ENCODE measurements at places on chromosomes 13 and 19. TPM values are rescaled to one million over a fixed set of nuclear protein-coding genes. Genes with fewer than 3 reads are reported as not detected.

TNNT1 gene
- 73.4 TPM for total RNA-seq

ZNF20 gene
- total RNA-seq: 6.0 TPM

ZNF547 gene
- 3.5 TPM for total RNA-seq

MOB3A gene
- 26.5 TPM for total RNA-seq

NLRP11 gene
- total RNA-seq: not detected

DLL3 gene
- 2.6 TPM for total RNA-seq

ASF1B gene
- total RNA-seq: 107 TPM

UTP14C gene
- total RNA-seq: 9.6 TPM

POU2F2 gene
- total RNA-seq: not detected

THSD1 gene
- total RNA-seq: 28.2 TPM

ZNF254 gene
- 17.6 TPM for total RNA-seq

GNG7 gene
- not detected for total RNA-seq

TEX101 gene
- not detected for total RNA-seq

HSPBP1 gene
- total RNA-seq: 45.7 TPM

CDX2 gene
- total RNA-seq: not detected

ZFR2 gene
- not detected for total RNA-seq

SMIM44 gene
- total RNA-seq: not detected

DZIP1 gene
- total RNA-seq: 34.9 TPM

GRCh38 chr19:3188627-3189596, 3.2 kb downstream of the NCLN start:
- no peak for DNase-seq

DNA sequence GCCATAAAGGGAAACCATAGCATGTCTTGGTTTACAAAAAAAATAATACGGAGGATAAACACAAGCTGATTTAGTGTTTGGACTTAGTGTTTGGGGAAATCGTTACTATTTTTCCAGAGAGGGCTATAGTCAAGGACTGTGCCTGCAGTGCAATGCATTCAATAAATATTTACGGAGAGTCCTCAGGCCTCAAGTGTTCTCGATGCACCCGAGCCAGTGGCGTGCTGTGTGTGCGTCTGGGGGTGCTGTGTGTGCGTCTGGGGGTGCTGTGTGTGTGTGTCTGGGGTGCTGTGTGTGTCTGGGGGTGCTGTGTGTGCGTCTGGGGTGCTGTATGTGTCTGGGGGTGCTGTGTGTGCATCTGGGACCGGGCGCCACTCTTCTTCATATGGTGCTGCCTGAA, 71.7 kb upstream of the GTF3A start:
- DNase-seq: no peak

- no peak for DNase-seq
These were observed 17.4 kb upstream of the OR7D2 start for GRCh38 chr19:9161427-9161826.

GRCh38 chr19:1616396-1616795, 11.1 kb upstream of the UQCR11 start:
- no peak for DNase-seq

DNA sequence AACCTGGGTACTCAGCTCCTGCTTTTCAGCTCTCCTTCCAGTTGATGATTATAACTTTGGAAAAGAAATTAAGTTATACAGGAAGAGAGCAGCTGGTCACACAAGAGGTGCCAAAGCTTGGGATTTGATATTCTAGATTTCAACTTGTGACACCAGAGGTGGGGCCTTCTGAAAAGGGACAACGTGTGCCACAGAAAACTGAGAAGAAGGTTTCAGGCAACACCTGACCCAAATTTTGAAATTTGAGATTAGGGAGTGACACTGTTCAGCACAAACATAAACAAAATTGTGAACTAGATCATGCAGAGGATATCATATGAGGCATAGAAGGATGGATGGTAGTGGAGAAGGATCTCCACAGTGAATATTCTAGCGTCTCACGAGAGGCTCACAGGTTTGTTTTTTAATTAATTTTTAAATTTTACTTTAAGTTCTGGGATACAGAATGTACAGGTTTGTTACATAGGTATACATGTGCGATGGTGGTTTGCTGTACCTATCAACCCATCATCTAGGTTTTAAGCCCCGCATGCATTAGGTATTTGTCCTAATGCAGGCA, 379.7 kb downstream of the ENOX1 start:
- no peak for DNase-seq

DNA sequence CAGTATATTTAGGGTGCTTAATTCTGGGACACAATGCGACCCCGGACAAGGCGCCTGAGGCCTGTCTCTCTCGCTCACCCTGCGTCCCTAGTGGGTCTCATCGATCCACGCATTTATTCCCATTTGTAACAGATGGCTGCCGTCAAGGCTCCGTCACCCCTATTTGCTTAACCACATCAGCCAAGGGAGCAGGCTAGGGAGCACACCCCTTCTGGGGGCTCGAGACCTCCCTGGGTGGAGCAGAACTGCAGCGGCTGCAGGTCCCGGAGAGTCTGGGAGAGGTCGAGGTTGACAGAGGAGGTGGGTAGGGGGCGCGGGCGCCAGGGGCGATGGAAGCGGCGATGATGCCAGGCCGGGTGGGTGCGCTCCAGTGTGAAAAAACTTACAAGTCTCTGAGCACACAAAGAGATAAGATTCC, 507 bp downstream of the ALG5 start:
- no peak for DNase-seq

DNA sequence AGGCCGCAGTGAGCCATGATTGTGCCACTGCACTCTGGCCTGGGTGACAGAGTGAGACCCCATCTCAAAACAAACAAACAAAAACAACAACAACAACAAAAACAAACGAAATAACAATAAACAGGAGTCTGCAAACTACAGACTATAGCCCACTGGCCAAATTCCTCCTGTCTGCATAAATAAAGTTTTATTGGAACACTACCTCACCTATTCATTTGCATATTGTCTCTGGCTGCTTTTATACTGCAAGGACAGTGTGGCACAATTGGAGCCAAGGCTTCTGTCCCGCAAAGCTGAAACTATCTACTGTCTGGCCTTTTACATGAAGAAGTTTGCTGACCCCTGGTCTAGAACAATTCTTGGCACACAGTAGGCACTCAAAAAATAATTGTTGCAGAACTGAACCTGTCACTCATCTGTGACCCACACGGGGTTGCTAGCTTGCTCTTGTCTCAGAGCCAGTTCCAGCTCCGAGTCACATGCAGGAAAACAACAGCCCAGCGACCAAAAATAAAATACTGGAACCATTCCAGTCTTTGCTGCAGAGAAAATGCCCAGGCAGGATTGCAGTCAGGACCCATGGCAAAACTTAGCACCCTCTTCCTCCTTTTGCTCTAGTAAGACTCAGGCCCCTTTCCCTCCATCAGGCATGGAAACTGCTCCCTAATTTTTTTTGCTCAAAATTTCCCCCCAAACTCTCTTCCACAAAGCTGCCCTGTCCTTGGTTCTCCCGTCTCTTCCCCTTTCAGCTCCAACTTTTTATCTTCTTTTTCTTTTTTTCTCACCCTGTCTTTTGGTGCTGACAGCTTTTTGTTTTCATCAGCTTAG, 4.8 kb upstream of the MYH14 start:
- no peak for DNase-seq

- peak; percentile 43 for DNase-seq
These were observed 16.7 kb downstream of the MYBPC2 start for GRCh38 chr19:50449236-50449899.

DNA sequence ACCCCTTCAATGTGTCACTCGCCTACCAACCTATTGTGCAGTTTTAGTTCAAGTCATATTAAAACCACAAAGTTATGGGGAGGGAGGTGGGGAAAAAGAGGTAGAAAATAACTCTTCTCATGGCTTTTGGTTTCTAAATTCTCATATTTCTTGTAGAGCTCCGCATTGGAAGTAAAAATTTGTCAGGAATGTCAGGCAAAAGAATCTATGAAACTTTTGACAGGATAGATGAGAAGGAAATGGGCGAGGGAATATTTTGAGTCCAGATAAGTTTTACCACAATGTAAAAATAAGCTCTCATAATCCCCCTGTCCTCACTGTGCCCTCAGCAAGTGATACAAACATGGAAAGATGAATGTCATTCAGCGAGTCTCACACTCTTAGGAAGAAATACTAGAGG, 270.4 kb downstream of the DLEU7 start:
- DNase-seq: no peak

DNA sequence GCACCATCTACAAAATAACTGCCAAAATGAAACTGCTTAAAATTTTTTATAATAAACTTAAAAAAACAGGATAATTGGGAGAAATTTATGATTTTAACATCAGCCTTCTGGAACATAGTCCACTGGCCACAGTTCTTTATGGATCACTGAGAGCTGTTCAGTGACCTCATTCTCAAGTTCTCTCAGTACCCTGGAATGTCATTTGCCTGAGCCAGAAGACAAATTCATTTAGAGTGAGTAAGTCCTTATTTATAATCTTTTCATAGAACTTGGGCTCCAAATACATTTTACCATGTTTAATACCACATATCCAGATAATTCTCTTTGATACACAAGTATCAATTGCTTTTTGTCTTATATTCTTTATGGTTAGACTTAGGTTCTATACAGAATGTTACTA, 87.6 kb downstream of the CAB39L start:
- peak; percentile 88 for DNase-seq

- DNase-seq: peak; percentile 89
These were observed 511.8 kb upstream of the NBEA start for GRCh38 chr13:34430294-34430693.

GRCh38 chr13:71493189-71493588, 373.8 kb downstream of the DACH1 start:
- DNase-seq: no peak

DNA sequence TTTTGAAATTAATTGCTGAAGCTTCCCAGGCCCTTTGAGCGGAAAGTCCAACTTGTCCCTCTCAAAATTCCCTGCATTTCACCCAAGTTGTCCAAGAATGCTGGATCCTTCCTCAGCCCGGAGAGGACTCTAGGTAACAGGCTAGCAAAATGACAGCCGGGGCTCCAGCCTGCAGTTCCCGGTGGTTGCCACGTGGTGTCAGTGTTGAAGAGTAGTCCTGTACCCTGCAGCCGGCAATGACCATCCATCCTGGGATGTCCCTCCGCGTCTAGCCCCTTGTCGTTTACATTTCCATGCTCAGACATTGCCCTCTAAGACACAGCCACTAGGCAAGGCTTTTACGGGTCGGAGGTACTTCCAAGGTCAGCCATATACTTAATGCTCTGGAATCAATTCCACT, 31.4 kb upstream of the MTIF3 start:
- peak; percentile 7 for DNase-seq

GRCh38 chr19:20278342-20278741, 111.3 kb downstream of the ZNF486 start:
- no peak for DNase-seq

DNA sequence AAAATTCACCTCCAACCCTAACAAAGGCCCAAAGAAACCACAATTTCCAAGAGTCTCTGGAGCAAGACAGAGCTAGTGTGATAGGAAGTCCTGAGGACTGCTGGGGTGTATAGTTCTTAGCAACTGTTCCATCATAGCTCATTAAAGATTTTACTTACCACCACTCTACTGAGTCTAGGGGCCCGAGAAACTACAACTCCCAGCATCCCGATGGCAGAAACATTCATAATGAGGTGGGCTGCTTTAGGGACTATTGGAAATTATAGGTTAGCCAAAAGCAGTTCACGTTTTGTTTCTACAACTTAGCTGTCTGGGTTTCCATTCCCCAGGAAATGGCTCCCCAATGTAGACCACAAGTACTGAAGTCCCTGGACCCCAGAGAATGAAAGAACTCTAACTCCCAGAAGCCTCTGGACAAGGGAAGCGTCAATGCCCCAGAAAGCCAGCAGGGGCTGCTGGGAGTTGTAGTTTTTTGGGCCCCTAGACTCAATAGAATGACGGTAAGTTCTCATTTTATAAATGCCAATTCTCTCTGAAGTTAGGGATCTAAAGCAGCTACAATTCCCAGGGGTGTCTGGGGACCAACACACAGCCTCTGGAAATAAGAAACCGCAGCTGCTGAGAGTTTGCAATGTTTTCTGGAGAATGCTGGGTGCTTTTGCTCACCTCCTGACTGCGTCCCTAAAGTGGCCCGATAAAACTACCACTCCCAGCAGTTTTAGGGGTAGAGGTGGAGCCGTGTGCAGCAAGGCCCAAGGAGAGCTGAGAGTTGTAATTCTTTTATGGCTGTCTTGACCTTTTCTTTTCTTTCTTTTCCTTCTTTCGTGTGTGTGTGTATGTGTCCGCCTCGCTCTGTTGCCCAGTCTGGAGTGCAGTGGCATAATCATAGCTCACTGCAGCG, 11.1 kb downstream of the FTL start:
- no peak for DNase-seq

GRCh38 chr13:107373551-107373950, 805.6 kb upstream of the ARGLU1 start:
- no peak for DNase-seq

GRCh38 chr13:46751811-46752635, 44.9 kb downstream of the ESD start:
- peak; percentile 32 for DNase-seq

DNA sequence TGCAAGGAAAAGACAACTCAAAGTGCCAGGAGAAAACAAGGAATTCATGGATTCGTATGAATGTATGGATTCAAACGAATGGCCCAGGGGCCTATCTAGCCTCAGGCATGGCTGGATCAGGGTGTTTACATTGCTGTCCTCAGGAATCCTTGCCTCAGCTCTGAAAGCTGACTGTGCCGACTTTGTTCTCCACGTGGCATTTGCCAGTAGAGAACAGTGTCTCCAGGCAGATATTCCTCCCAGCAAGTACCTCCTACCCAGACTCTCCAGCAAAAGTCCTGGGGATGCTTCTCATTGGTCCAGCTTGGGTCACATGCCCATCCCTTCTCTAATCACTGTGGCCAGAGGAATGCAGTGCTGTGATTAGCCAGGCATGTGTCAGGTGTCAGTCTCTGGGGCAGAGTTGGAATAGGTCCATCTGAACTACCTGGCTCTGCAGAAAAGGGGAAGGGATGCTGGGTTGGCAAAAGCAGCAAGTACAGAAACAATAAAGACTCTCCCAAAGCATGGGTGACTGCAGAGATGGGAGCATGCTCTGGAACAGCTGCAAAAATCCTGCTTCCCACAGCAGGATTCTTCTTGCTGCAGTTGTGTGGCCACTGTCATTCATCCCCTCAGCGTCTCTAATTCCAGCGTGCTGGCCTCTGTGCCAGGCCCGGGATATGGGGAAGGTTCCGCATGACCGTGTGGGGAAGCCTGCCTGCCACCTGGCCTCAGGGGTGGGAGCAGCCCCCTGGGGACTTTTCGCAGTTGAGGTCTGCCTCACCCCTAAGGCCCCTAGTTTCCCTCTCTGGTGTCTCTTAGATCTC, 30.0 kb downstream of the CCNE1 start:
- DNase-seq: peak; percentile 47

- no peak for DNase-seq
These were observed 15.2 kb downstream of the KCNC3 start for GRCh38 chr19:50313812-50314536.

DNA sequence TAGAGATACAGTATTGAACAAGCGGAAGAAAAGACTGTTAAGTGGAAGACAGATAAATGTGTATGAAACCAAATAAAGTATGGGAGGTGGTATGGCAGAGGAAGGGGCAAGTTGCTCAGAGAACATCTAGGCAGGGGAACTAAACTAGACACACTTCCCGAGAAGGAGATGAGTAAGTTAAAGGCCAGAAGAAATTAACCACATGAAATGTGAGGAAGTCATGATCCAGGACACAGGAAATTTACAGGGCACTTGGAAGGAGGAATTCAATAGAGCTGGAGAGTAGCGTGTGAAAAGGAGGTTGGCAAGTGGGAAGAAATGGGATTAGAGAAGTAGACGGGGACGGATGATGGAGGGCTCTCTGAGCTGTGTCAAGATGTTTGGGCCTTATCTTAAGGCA, 208.8 kb downstream of the COG6 start:
- no peak for DNase-seq
